ENCODE measurements at places on chromosomes 11 and 22.

GRCh38 chr11:116055064-116055463, 550.8 kb upstream of the CADM1 start:
- no peak for DNase-seq

DNA sequence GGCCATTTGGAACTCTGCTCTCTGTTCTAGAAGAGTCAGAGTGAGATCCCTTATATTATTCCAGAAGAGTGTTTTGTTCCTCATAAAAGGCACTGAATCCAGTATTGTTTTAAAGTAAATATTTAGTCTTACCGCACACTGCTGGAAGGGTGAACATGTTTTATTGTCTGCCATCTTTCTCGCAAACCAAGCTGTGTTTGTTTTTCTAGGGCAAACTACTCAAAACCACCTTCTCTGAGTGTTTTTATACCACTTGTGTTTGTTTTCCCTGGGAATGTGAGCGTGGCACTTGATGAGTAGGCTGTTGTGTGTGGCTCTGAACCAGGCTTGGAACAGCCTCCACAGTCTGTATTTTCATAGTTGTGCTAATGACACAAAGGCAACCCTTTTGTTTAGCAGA, 89.8 kb downstream of the DBX1 start:
- no peak for DNase-seq

GRCh38 chr22:30922151-30922611, 46.4 kb downstream of the MORC2 start:
- DNase-seq, result peak; percentile 56

- no peak for DNase-seq
Measured at GRCh38 chr22:38781033-38781432, 12.9 kb downstream of the DNAL4 start.

DNA sequence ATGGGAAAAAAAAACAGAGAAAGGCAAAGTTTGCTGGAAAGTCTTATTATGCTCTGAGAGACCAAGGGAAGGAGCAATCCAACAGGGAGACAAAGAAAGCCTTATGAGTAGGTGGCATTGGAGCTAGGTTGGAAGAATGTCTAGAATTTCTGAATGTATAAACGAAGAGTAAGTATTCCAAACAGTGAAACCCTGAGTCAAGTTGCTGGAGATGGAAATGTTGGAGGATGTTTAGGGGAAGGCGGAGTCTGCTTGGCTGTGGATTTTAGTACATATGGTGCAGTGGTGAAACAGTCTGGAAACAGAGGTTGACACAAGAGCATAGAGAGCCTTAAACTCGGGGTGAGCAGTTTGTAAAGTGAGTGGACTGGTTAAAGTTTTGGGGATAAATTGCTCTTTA, 314.8 kb upstream of the CADM1 start:
- no peak for DNase-seq

DNA sequence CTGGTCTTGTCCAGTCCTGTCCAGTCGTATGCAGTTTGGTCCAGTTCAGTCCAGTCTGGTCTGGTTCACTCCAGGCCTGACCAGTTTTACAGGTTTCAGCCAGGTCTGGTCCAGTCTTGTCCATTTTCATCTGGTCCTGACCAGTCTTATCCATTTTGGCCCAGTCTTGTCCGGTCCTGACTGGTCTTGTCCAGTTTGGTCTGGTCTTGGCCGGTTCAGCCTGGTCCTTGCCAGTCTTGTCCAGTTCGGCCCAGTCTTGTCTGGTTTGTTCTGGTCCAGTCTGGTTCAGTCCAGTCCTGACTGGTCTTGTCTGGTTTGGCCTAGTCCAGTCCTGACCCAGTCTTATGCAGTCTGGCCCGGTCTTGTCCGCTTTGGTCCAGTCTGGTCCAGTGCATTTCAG, 380.2 kb downstream of the OR4C45 start:
- no peak for DNase-seq

GRCh38 chr11:96091476-96091875, 167.6 kb upstream of the MTMR2 start:
- DNase-seq, result no peak

DNA sequence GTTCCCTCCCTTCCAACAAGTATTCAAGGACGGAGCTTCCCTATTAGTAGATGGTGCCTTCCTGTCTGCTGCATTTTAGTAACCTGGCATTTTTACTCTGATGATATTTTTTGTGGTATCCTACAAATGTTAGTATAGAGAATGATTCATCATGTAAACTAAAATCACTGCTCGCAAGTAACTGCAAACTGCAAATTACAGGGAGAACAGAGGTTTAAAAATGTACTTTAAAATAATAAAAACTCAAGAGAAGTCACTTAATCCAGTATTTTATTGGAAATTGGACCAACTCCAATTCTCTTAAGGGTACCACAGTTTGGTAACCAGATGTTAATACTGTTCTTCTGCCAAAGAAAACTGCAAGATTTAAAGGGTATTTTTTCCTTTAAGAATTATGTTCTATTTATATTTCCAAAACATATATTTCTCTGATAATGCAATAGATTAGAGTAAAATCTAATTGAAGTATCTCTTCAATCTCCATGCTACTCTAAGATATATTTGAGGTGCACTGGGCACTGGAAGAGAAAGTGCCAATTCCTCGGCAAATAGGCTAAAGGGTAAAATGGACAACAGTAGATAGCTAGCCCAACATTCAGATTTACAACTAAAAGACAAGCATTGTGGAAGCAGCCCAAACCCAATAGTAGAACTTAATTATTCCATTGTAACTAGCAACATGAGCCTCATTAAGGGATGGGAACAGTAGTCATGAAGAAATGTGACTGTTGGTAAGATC, 298.0 kb downstream of the TTC28 start:
- DNase-seq, result no peak

- DNase-seq, result no peak
Measured at GRCh38 chr11:1146365-1146764, 11.4 kb upstream of the MUC5AC start.

- DNase-seq, result no peak
Measured at GRCh38 chr11:79078456-79078855, 362.4 kb downstream of the TENM4 start.

DNA sequence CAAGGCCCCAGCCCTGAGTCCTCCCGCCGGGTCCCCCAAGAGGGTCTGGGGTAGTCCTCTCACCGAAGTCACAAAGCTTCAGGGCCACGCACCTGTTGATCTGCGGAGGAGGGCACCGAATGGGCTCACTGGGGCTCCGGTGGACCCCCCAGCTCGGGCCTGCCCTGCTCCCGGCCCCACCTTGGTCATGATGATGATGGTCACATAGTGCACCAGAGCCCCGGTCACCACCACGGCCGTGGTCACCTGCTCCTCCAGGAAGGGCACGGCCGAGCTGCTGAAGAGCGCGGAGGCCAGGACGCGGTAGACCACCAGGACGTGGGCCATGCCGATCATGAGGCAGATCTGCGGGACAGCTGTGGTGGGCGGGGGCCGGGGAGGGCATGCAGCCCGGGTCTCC, 13.5 kb upstream of the SIGIRR start:
- DNase-seq, result no peak

DNA sequence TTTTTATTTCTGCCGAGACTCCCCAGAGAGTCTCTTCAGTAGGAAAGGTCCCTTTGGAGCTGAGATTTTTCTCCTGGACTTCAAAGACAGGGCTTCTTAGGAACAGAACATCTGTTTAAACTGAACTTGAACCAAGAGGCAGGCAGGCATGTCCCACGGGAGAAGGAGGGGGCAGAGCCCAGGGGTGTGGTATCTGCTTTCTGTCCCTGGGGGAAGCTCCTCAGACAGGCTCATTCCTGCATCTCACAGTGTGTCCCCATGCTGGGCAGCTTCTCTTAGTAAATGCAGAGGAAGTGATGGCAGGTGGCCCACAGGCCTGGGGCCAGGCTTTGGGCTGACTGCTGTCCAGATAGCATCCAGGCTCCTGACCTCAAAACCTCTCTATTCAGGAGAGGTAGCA, 47.3 kb downstream of the TSPAN18 start:
- no peak for DNase-seq

- DNase-seq, result no peak
Measured at GRCh38 chr11:72069200-72069599, 11.1 kb downstream of the NUMA1 start.

DNA sequence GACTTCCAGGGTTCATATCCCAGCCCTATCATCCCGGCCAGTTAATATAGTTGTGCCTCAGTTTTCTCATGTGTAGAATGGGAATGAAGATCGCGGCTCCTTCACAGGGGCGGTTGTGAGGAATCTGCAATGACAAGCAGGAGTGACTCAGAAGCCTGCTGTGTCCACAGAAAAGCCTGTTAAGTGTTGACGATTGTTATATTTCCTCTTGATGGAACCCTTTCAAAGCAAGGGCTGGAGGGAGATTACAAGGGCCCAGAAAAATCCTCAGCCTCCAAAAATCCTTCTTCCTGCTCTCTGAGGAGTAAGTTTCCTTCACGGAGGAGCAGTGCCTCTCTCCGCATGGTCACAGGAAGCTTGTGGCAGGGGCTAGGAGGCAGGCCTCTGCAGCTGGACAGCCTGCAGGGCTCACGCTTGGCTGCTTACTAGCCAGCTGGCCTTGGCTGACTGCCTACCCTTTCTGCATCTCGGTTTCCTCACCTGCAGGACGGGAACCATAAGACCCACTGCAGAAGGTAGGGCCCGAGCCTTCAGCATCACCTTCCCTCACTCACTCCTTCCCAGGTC, 63.4 kb downstream of the CACNG2 start:
- no peak for DNase-seq

DNA sequence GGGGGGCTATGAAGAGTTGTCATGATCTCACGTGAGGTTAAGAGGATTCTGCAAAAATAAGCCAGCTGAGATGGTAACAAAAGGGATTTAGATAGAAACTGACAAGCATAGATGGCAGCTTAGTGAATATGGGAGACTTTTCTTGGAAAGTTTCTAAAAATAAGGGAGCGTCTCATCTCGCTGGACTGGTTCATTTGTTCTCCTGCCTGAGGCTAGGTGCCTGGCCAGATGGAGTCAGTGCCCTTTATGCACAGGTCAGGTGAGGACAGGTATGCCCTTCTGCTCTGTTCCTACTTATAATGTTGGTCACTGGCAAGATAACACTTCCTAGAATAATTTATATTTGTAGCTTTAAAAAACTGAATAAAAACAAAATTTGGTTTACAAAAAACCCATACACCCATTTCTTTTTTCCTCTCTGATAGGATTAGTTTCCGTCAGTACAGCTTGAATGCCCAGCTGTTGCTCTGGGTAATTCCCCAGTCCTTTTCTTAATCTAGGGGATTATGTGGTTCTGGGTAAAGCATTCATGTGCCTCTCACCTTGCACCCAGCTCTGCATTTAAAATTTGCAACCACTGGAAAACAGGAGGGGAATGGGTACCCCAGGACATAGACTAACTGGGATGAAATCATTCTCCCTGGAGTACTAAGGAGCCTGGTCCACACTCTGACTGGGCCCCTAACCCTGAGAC, 90.0 kb downstream of the AMOTL1 start:
- no peak for DNase-seq

DNA sequence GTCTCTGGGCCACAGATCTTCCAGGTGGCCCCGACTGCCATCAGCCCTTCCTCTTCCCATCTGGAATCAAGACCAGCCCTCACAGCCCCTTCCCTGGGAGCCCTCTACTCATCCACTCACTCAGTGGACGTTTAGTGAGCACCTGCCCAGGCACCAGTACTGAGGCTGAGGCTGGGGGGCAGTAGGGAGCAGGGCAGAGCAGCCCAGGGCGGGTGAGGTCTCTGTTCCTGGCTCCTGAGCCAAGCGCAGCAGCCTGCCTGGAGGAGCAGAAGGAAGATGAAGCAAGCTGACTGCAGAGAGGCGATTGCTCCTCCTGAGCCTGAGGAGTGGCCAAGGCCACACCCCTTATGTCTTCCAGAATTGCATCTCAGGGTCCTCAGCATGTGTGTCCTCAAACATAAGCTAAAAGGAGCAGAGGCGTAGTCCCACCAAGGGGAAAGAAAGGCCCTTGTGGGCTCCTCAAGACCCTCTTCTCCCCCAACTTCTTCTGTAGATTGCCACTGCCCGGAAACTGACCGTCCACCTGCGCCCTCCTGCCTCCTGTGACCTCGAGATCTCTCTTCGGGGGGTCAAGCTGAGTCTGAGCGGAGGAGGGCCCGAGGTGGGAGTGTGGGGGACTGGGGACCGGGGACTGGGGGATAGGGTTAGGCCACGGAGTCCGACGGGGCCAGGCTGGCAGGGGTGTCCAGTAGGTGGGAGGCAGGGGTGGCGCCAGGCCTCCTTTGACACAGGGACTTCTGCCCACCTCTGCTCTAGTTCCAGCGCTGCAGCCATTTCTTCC, 5.8 kb downstream of the MAPK8IP2 start:
- DNase-seq, result no peak

DNA sequence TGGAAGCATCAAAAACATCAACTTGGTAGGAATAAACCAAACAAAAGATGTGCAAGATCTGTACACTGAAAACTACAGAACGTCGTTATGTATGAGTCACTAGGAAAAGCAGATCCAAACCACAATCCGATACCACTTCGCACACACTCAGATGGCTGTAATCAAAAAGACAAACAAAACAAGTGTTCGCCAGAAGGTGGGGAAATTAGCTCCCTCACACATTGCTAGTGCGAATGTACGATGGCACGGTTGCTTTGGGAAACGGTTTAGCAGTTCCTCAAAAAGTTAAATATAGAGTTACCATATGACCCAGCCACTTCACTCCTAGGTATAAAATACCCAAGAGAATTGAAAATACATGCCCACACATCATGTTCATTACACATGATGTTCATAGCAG, 14.8 kb upstream of the CARD10 start:
- no peak for DNase-seq

DNA sequence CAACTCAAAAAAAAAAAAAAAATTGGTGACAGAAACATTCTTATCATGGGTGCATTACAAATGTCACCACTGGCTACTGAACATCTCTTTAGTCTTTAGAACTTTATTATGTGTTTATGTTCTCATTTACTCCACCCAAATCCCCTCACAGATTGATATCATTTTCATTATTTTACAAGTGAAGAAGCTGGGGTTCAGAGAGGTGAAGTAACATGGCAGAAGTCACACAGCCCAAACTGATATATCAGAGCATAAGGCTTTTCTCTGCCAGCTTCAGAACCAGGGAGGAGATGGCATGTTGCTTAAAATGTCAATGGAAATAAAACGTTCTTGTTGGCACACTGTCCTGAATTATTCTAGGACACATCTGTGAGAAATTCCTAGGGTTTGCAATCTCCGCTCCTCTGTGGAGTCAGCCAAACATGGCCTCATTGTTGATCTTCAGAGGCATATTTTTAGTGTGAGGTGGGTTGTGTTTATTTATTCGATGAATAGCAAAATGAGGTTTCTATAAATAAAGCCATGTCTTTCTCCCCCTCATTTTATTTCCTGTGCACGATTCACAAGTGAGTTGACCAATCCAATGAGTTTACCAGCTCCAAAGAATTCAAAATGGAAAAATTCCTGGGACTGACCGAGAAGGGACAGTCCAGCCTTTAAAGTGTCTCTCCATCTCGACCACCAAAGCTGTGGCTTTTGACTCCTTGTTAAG, 72.9 kb upstream of the ANO1 start:
- DNase-seq, result no peak

DNA sequence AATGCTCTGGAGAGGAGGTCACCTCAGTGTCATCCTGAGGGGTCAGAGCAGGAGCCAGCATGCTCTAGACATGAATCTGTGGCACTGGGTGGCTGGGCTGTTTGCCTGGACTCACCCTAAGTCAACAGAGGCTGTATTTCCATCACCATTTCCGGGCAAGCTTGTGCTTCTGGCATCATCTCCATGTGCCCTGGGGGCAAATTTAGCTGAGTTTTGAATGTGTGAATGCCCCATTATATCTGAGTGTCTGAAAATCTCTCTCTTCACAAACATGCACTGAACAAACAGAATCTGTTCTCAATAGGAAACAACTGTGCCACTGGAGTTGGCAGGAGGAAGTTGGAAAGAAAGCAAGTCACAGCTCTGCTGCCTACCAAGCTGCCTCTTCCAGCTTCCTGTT, 356.2 kb downstream of the GRM5 start:
- DNase-seq, result no peak

GRCh38 chr11:29978549-29978948, 38.3 kb downstream of the KCNA4 start:
- DNase-seq, result no peak
